ENCODE measurements at places on chromosomes 16 and 17. TPM values are rescaled to one million over a fixed set of nuclear protein-coding genes. Genes with fewer than 3 reads are reported as not detected.

Gene CTF1
- 0.38 TPM for total RNA-seq

Gene TNFRSF12A
- 5.1 TPM for total RNA-seq

Gene ABCC11
- total RNA-seq, result 0.14 TPM

Gene CTRB2
- total RNA-seq, result not detected

DNA sequence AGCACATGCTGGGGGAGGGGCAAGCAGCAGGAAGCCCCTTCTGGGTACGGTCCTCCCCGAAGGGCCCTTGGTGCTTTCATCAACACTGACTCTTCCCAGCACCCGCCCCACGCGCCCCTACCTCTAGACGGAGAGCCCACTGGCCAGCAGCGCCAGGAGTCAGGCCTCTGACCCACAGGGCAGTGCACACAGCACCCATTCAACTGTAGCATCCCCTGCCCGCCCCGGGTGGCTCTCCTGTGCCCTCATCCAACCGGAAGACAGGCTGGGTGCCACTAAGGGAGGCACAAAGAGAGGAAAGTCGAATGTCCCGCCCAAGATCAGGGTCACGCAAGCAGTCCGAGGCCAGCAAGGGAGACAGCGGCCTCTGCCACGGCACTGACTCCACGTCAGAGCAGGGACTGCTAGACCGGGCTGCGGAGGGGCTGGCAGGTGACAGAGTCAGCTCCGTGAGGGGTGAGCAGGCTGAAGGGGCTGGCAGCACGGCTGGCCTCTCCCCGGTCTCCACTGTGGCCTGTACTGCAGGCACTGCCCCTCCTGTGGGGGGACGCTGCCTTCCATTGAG is 9.8 kb downstream of the MSRB1 start:
- DNase-seq, result no peak

DNA sequence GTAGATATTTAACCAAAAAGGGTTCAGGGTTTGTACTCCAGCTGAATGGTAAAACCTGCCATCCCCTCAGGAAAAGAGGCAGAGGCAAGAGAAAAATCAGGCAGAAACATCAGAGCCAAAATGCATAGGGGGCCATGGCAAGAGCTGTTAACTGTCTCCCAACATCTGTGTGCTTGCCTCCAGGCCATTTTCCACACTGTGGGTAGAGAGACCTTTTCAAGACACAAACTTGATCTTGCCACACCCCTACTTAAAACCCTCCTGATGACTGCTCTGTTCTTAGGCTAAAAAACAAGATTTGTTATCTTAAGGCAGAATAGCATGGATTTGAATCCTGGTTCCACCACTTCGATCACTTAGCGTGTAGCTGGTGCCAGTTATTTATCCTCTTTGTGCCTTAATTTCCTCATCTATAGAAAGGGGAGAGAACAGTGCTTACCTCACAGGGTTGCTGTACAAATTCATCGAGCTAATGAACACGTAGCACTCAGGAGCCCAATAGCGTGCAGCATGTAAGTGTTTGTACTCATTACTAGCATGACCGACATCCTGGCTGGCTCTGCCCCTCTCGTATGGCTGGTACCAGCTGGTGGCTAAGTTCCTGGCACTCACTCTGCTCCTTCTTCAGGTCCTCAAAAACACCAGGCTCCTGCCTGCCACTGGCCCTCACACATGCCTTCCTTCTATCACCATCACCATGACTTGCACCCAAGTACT is 25.8 kb downstream of the STAT3 start:
- DNase-seq, result no peak

GRCh38 chr16:15572329-15573001 is 70.5 kb downstream of the MARF1 start:
- DNase-seq, result no peak

DNA sequence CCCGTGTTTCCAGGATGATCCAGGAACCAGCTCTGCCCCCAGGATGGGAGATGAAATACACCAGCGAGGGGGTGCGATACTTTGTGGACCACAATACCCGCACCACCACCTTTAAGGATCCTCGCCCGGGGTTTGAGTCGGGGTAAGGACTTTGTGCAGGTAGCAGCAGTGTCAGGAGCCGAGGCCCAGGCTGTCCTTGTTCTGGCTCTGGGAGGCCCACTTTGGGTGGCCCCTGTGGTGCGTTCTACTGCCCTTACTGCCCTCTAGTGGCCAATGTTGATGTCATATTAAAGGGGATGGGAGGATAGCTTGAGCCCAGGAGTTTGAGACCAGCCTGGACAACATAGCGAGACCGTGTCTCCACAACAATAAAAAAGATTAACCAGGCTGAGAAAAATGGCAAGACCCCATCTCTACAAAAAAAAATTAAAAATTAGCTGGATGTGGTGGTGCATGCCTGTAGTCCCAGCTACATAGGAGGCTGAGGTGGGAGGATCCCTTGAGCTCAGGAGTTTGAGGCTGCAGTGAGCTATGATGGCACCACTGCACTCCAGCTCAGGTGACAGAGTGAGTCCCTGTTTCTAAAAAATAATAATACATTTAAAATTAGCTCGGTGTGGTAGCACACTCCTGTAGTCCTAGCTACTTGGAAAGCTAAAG is 20.9 kb upstream of the CLEC18A start:
- peak; percentile 16 for DNase-seq

- DNase-seq, result peak; percentile 55
These were observed 1.2 kb downstream of the HCRT start for GRCh38 chr17:42183741-42184711.

Measured in thymus (tissue), 14 donors.